Osteocyte (in vitro differentiated cells): ENCODE measurements at places on chromosomes 3 and 15. TPM values are rescaled to one million over a fixed set of nuclear protein-coding genes. Genes with fewer than 3 reads are reported as not detected.

GRCh38 chr3:112027826-112028225, 6.7 kb upstream of the TMPRSS7 start:
- H3K27ac ChIP-seq: no peak overlapping the region
- H3K36me3 ChIP-seq: no peaks in the 10 kb centered on the region
- no peak for DNase-seq
- no peak overlapping the region for H3K4me3 ChIP-seq

Gene TMCC1
- total RNA-seq: 34.6 and 37.8 TPM in 2 replicates

Gene IRAK2
- 1.3 and 1.5 TPM in 2 replicates for total RNA-seq

DNA sequence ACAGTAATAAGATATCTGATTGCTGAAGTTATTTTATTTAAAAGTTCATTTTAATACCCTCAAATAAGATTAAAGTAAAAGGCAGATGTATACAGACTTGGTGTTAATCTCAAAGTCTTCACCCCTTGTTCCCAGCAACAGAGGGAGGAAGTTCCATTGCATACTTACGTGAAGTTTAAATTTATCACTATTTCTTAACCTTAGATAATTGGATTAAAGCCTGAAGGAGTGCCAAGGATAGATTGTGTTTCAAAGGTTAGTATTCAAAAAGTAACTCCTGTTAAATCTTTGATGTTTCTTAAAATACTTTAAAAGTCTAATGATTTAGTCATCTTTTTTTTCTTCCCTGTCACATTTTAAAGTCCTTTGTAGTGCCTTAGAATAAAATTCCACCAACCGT, 39.3 kb downstream of the ATP1B3 start:
- H3K36me3 ChIP-seq: peaks cover 35% of the 10 kb centered on the region
- DNase-seq: no peak
- no peaks in the 10 kb centered on the region for H3K4me1 ChIP-seq
- H3K4me3 ChIP-seq: no peak overlapping the region
- H3K27ac ChIP-seq: no peak overlapping the region

GRCh38 chr15:84980196-84981053, 1.2 kb upstream of the PDE8A start:
- H3K4me3 ChIP-seq: peak overlapping the region; percentile 91
- H3K27ac ChIP-seq: peak overlapping the region; percentile 90
- no peaks in the 10 kb centered on the region for H3K36me3 ChIP-seq
- no peaks in the 10 kb centered on the region for H3K27me3 ChIP-seq
- peaks cover 27% of the 10 kb centered on the region for H3K4me1 ChIP-seq

DNA sequence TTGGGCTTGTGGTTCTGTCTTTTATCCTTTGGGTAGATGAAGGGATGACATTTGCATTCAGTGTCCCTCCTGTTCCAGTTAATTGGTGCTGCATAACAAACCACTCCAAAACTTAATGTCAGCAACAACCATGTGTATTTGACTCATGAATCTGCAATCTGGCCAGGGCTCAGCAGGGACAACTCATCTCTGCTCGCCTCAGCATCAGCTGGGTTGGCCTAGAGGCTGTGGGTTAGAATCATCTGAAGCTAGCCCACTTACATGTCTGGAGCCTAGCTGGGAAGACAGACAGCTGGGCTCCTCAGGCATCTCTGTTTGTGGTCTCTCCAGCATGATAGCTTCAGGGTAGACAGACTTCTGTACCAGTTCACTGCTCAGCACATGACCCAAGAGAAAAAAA, 92.0 kb downstream of the TMEM108 start:
- peaks cover 2% of the 10 kb centered on the region for H3K27me3 ChIP-seq
- H3K27ac ChIP-seq: no peak overlapping the region
- H3K4me1 ChIP-seq: no peaks in the 10 kb centered on the region
- DNase-seq: no peak
- H3K4me3 ChIP-seq: no peak overlapping the region

Gene UBA7
- total RNA-seq: 63.2 and 63.6 TPM in 2 replicates

DNA sequence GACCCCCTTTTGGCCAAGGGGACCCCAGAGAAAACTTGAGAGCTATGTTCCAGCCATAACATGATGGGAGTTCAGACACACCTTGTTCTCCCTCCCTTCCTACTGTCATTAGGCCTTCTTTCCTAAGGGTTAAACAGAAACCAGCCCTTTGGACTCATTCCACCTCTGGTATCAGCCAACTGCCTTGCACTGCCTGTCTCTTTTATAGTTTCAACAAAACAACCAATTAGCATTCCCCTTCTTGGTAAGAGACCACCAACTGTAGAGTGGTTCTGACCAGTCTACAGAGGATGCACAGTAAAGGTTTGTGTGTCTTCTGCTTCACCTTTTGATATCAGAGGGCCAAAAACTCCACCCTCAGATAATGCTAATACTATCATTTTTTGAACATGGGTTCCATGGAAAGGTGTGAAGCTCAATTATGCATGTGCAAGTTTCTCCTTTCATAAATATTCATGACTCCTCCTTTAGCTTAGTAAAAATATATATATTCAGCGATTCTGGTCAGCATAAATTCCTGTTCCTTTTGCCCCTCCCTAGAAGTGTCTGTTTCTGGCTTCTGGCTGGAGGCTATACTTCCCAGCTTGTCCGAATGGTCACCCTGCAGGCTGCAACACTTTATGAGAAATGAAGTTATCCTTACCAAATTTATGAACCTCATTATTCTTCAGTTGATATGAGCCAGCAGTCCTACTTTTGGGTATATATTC, 55.9 kb downstream of the SERP1 start:
- H3K4me3 ChIP-seq: no peak overlapping the region
- no peak for DNase-seq
- peaks cover 7% of the 10 kb centered on the region for H3K4me1 ChIP-seq
- H3K27me3 ChIP-seq: no peaks in the 10 kb centered on the region
- H3K27ac ChIP-seq: no peak overlapping the region

Gene SLC33A1
- 30.6 and 31.7 TPM in 2 replicates for total RNA-seq

DNA sequence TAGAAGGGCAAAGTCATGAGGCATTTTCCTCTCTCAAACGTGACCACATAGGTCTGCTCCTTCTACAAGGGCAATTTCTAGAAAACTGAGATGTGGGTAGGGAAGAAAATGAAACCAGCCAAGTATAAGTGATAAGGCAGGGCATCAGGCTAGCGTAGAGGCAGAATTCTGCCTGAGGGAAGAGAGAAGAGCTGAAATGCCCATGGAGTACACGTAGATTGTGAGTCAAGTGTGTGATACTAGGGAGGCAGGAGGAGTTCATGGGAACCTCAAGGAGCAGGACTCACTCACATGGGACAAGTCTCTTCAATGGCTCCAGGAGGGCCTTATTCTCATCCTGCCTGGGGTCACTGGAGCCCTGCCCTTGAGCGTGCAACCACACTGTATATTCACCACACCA, 34.9 kb upstream of the PPP4R2 start:
- H3K4me1 ChIP-seq: peaks cover 5% of the 10 kb centered on the region
- no peak overlapping the region for H3K27ac ChIP-seq
- H3K36me3 ChIP-seq: no peaks in the 10 kb centered on the region
- no peaks in the 10 kb centered on the region for H3K27me3 ChIP-seq
- no peak for DNase-seq

- no peak overlapping the region for H3K4me3 ChIP-seq
- DNase-seq: no peak
These were observed 120.5 kb downstream of the LRIG1 start for GRCh38 chr3:66380200-66380932.

DNA sequence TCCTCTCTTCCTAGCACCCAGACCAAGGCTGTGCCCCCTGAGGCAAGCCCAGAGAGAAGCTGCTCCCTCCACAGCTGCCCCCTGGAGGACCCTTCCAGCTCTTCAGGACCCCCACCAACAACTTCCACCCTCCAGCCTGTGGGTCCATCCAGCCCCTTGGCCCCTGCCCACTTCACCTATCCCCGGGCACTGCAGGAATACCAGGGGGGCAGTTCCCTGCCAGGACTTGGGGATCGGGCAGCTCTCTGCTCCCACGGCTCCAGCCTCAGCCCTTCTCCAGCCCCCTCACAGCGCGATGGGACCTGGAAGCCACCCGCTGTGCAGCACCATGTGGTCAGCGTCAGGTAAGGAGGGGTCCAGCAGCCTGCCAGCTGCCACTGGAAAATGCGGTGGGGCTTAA, 5.6 kb downstream of the DISP2 start:
- no peak overlapping the region for H3K27ac ChIP-seq
- H3K4me1 ChIP-seq: peaks cover 6% of the 10 kb centered on the region
- H3K27me3 ChIP-seq: peaks cover 6% of the 10 kb centered on the region

DNA sequence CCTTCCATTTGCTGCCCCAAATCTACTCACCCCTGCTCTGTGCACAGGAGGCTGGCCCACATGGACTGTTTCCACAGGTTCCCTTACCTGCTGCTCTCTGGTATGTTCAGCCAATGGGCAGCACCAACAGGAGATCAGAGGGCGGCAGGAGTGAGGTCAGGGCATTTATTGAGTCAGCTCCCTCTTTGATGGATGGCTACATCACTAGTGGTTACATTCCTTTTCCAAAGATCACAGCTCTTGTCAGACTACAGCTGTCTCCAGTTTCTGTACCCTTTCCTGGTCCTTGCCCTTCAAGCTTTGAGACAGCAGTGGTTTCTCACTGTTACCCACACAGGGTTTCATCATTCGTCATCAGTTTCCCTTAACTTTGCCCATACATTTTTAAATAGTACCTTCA, 325.1 kb downstream of the SUCLG2 start:
- DNase-seq: no peak
- H3K4me3 ChIP-seq: no peak overlapping the region
- no peaks in the 10 kb centered on the region for H3K36me3 ChIP-seq
- no peak overlapping the region for H3K27ac ChIP-seq
- H3K27me3 ChIP-seq: peaks cover 5% of the 10 kb centered on the region
- H3K4me1 ChIP-seq: no peaks in the 10 kb centered on the region

- H3K4me3 ChIP-seq: no peak overlapping the region
- no peaks in the 10 kb centered on the region for H3K4me1 ChIP-seq
- DNase-seq: no peak
- no peaks in the 10 kb centered on the region for H3K27me3 ChIP-seq
- no peaks in the 10 kb centered on the region for H3K36me3 ChIP-seq
These were observed 51.8 kb downstream of the GRAMD1C start for GRCh38 chr3:113890256-113890900.

- peak overlapping the region; percentile 25 for H3K27ac ChIP-seq
- DNase-seq: no peak
- no peak overlapping the region for H3K4me3 ChIP-seq
- H3K36me3 ChIP-seq: peaks cover 2% of the 10 kb centered on the region
- no peaks in the 10 kb centered on the region for H3K27me3 ChIP-seq
These were observed 17.4 kb downstream of the PDIA5 start for GRCh38 chr3:123084192-123084591.

- H3K27me3 ChIP-seq: no peaks in the 10 kb centered on the region
- no peak overlapping the region for H3K27ac ChIP-seq
- H3K36me3 ChIP-seq: no peaks in the 10 kb centered on the region
- no peak for DNase-seq
- no peaks in the 10 kb centered on the region for H3K4me1 ChIP-seq
These were observed 75.2 kb downstream of the CHRNA7 start for GRCh38 chr15:32105258-32106241.

Gene C2CD4A
- total RNA-seq: not detected in 2 replicates

DNA sequence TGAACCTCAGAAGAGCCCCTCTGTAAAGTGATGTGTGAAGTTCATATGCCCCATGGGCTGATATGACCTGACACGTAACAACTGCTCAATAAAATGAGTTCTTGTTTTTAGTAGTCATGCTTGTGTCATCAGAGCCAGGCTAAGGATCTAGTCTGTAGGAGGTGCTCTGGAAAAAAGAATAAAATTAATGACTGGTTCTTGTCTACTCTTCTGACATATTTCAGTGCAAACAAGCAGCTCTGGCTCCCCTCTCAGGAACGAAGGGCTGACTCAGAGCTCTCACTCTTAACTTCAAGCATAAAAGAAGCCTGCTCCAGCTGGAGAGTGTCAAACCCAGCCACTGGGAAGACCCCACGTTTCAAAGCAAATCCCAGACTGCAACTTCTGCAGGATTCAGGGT, 77.0 kb downstream of the LRIG1 start:
- H3K36me3 ChIP-seq: peaks cover 32% of the 10 kb centered on the region
- DNase-seq: no peak
- H3K27me3 ChIP-seq: no peaks in the 10 kb centered on the region
- H3K4me3 ChIP-seq: no peak overlapping the region
- no peak overlapping the region for H3K27ac ChIP-seq

Gene SPINK8
- total RNA-seq: not detected in 2 replicates

DNA sequence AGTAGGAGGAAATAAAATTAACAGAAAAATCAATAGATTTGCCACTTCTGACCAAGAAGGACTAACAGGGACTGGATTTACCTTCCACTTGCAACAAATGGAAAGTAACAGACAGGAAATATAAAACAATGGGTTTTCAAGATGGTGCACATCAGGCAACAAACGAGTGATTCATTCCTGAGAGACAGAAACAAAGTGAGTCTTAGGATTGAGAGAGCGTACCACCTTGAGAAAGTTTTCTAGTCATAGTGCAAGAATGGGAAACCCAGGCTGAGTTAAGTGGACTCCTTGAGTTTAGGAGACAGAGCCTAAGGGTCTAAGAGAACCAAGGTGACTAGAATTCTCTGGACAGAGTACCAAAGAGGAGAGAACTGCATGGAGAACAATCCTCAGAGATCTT, 101.7 kb downstream of the PPP2R3A start:
- H3K27me3 ChIP-seq: no peaks in the 10 kb centered on the region
- no peak overlapping the region for H3K27ac ChIP-seq
- no peak overlapping the region for H3K4me3 ChIP-seq
- peaks cover 9% of the 10 kb centered on the region for H3K36me3 ChIP-seq
- no peak for DNase-seq

Gene HDDC3
- 9.5 and 11.4 TPM in 2 replicates for total RNA-seq

DNA sequence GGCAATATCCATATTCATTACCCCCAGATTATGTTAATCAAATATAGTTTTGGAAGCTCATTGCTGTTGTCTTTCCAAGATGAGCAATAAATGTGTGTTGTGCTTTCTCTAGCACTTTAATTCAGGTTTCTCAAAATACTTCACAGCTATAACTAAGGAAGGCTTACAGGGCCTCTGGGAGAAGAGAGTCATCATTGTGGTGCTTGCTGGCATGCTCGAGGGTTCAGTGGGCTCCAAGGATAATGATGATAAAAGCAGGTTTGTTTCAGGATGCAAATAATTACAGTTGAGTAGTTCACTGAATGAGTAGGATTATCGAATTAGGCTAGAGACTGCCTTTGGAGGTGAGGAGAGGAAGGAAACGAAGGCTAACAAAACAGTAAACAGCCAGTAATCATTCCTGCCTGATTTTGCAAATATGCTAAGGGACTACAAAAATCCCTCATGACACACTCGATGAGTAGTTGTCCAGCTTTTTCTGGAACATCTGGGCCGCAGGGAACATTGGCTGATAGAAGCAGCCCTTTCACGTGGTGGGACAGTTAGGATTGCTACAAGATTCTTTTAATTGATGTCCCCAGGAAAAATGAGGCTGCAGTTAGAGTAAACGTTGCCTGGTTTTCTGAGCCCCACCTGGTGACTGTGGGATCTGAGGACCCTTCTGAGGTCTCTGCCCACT, 54.1 kb downstream of the SLC7A14 start:
- DNase-seq: no peak
- H3K36me3 ChIP-seq: no peaks in the 10 kb centered on the region
- no peaks in the 10 kb centered on the region for H3K27me3 ChIP-seq
- no peak overlapping the region for H3K27ac ChIP-seq

Gene CXCR6
- total RNA-seq: not detected in 2 replicates

- H3K27ac ChIP-seq: no peak overlapping the region
- peaks cover 2% of the 10 kb centered on the region for H3K4me1 ChIP-seq
- H3K36me3 ChIP-seq: no peaks in the 10 kb centered on the region
These were observed 465.2 kb downstream of the NLGN1 start for GRCh38 chr3:173862701-173863100.

Gene SRGAP3
- total RNA-seq: 1.5 and 2.6 TPM in 2 replicates

Gene RASGRP1
- 0.11 and 0.26 TPM in 2 replicates for total RNA-seq
